Stimulated activated CD8-positive, alpha-beta memory T cell treated with anti-CD3 and anti-CD28 coated beads, Interleukin-4, amount 100 ng/mL, for 1 hour (primary cell): ENCODE measurements at places on chromosomes 1 and 21.

DNA sequence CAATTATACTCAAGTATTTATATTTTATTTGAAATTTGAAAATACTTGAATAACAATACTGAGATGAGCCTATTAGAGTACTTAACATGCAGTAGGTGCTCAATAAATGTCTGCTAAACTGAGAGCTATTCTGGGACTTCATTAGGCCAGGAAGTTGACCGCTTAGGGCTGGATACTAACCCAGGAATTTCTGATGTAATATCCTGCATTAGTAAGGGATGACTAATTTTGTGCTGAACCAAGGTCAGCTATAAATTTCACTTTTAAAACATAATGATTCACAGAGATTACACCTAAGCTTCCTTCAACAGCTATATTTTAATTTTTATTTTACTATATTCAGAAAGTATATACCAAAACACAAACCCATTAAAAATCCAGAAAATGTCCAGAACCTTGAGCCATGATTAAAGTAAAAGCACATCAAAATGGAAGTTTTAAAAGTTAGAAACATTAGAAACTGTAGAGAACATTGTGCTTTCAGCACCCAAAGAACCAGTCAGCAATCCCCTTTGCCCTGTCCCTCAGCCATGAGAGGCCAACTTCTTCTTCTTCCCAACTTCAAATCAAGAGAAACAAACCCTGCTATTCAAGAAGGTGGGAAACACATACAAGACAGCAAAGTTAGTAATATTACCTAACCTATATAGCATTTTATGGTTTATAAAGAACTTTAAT, 35.4 kb downstream of the WNT2B start:
- DNase-seq, result no peak

DNA sequence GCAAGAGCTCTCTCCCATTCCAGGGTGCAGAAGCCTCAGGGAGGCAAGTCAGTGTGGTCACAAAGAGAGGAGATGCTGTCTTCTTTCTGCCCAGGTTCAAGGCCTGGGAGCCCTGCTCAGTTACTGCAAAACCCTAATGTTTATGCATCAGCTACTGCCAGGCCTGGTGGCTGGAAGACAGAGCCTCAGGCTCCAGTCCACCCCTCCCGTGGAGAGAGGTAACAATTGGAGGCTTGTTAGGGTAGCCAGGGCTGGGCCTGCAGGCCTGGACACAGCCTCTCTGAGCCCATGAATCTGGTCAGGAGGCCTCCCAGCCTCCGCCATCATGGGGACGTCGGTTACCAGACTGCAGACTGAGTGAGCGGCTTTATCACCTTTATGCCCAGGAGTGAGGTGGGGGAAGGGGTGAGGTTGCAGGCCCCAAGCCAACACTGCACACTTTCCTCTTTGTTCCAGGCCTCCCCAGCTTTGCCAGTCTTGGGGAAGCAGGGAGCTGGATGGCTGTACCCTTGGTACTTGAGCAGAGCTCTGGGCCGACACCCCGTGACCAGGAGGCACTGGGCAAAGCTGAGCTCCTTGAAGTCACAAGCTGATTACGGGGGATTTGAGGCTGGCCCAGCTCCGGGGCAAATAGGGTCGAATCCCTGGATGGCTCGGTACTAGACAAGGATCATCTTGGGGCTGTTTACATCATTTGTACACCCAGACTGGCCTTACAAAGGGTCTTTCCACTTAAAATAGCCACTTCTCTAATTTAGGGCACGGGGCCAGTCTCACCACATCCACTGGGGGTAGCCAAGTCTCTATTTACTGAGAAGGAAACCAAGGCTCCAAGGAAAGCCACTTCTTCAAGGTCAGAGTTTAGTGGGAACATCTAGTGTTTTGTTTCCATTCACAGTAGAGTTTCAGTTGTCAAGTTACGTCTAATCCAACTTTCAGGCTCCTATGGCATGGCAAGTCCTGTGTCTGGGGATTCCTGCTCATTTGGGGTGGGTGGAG, 5.2 kb downstream of the SLC2A1 start:
- DNase-seq, result no peak

DNA sequence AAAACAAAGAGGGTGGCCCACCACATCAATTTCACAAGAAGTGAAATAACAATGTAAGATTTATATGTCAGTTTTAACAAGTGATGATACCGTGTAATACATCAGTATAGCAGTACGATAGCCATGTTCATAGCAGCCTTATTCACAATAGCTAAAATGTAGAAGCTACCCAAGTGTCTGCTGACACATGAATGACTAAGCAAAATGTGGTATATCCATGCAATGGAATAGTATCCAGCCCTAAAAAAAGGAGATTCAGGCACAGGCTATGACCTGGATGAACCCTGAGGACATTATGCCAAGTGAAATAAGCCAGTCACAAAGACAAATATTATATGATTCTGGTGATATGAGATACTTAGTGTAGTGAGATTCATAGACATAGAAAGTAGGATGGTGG, 18.0 kb downstream of the KIF26B start:
- no peak for DNase-seq

DNA sequence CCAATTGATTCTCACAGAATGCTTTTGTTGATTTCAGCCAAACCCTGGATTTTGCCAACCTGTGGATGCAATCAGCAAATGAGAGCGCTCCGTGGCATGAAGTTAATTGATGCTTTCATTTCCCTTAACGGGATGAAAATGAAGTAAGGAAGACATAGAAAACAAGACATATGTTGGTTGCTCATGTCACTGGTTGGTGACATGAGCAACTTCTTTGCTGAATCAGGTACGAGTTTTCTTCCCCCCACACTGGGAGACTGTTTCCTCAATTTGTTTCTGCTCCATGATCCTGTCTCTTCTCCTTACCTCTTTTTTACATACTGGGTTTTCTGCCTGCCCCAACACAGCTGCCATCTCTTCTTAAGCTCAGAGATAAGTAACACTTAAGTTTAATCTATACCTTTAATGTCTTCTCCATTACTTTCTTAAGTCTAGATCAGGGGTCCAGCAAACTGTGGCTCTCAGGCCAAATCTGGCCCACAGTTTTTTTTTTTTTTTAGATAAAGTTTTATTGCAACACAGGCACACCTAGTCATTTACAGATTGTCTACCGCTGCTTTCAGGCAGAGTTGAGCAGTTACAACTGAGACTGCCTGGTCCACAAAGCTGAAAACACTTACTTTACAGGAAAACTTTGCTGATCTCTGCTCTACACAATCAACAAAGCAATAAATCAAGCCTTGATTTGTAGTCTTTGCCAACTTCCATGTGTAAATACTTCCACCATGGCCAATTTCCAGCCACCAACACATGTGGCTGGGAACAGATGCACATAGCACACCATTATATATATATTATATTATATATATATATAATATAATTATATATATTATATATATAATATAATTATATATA, 13.3 kb downstream of the GPR157 start:
- DNase-seq, result no peak

DNA sequence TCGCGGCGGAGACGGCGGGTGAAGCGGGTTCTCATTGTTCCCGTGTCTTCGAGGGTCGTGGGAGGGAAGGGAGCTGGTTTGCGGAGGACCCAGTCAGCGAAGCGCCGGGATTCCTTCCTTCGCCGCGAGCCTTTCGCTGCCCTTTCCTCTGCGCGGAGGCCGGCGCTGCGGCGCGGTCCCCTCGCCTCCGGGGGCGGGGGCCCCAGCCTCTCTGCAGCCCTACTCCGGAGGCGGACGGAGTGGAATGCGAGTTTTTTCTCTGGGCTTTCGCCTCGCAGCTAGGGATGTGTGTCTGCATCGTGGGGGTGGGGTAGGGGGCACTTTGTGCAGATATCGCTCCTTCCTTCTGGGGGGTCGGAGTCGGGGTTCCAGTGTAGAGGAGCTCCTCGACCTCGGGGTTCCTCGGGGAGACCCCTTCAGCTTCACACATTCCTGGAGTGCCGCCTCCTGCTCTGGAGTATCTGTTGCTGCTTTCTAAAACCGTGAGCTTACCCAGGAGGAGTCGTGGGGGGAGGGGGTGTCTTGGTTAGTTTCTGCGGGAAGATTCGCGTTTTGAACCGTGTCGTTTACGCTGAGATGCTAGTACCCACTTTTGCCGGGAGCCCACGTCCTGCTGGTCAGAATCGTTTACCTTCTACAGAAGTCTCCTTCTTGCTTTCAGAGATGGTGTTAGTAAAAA, 595 bp downstream of the RNF2 start:
- no peak for DNase-seq

GRCh38 chr1:1997576-1997975, 6.0 kb downstream of the CFAP74 start:
- no peak for DNase-seq

DNA sequence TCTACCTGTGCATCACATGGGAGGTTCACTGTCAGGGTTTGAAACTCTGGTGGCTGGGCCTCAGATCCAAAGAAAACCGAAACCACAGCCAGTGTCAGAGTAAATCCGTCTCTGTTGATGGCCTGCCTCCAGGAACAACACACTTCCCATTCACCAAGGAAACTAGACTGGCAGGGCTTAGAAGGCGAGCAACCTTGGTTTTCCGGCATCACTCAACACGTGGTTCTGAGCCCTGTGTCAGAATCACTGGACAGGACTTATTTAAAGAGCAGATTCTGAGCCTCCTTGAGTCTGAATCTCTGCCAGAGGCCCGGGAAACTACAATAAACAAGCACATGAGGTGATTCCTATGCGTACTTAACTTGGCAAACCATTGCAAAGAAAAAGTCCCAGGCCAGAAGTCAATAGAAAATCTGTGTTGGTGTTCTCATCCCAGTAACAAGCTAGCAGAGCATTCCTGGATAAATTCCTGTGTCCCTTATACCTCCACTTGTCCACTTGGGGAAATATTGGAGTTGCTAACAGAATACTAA, 70.0 kb downstream of the KCTD3 start:
- DNase-seq, result no peak

DNA sequence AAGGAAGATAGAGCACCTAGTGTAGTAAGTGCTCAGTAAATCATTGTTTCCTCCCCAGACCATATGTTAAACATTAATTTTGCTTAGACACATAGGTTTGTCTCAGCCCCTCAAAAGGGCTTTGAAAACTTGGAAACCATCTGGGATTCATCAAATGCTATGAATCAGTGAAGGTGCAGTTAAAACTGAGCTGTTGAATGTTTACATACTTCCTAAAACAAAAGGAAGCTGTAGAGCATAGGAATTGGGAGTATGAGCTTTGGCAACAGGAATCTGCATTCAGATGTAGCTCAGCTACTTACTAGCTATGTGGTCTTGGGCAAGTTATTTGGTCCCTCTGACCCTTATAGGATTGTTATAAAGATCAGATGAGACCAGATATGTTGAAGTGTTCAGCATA, 18.7 kb upstream of the PODN start:
- no peak for DNase-seq

GRCh38 chr1:15966081-15966955, 9.6 kb downstream of the ZBTB17 start:
- DNase-seq, result no peak

GRCh38 chr1:36118447-36119204, 6.4 kb downstream of the COL8A2 start:
- no peak for DNase-seq

DNA sequence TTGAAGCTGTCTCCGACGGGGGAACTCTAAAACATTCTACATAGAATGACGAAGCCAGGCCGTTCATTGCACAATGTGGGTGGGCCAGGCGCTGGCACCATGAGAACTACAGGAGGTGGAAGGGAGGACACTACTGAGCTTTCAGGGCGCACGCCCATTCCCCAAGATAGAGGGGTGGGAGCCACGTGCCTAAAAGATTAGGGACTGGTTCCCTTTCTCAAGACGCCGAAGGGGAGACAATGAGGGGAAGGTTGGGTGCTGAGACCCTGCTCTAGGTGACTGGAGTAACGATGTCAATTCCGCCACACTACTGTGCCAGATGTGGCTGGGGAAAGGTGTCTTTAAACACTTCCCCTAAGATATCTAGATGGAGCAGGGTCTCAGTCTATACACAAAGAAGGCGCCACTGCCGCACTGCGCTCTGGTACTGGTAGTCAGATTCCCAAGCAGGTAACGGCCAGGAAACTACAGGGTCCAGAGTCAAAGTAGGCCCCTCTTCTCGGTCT, 782 bp downstream of the CSDE1 start:
- no peak for DNase-seq

- DNase-seq, result no peak
Observed at GRCh38 chr1:9824702-9825089, 931 bp upstream of the CLSTN1 start.

- no peak for DNase-seq
Observed at GRCh38 chr1:12271033-12271432, 41.2 kb downstream of the VPS13D start.

- DNase-seq, result no peak
Observed at GRCh38 chr1:180522213-180522515, 19.8 kb upstream of the ACBD6 start.

DNA sequence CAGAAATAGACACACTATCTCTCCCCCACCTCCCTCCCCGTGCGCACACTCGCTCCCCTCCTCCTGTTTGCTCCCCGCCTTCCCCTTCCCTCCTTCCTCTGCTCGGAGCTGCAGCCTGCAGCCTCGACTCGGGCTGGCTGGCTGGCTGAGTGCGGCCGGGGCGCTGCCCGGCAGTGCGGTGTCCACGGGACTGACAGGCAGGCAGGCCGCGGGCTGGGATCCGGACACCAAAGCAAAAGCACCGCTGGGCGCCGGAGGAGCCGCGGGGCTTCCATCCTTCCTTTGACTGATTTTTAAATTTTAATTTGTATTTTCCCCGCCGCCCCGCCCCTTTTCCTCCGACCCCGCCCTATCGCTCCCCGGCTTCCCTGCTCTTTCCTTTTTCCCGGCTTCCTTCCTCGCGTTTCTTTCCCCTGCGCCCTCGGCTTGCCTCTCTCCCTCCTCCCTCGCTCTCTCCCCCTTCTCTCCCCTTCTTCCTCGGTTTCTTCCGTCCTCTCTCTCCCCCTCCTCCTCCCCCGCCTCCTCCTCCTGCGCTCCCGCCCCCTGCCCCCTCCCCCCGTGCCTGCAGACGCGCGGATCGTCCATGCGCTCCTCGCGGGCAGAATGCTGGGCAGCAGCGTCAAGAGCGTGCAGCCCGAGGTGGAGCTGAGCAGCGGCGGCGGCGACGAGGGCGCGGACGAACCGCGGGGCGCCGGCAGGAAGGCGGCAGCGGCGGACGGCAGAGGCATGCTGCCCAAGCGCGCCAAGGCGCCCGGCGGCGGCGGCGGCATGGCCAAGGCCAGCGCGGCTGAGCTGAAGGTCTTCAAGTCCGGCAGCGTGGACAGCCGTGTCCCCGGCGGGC, 109.4 kb downstream of the NAV1 start:
- DNase-seq, result no peak

- no peak for DNase-seq
Observed at GRCh38 chr1:67566803-67567377, 118.1 kb upstream of the GADD45A start.

GRCh38 chr1:66852870-66853269, 51.8 kb upstream of the INSL5 start:
- no peak for DNase-seq

DNA sequence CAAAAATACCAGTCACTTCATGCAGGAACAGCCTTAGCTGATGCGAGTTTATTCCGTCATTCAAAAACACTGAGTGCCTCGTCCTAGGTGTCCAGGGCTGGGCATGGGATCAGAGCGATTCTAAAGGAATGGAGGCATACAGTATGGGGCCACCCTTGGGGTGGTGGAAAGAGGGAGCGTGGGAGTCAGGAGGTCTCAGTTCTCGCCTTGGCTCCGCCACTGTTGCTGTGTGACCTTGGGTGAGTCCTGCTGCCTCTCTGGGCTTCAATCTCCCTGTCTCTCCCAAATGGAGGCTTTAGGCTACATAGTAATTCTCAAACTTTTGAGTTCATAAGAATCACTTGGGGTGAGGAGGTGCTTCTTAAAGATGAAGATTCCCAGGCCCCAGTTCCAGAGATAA, 44.0 kb downstream of the OPRD1 start:
- DNase-seq, result no peak

GRCh38 chr1:185699874-185700273, 34.3 kb upstream of the HMCN1 start:
- no peak for DNase-seq
